Stimulated activated CD8-positive, alpha-beta memory T cell treated with anti-CD3 and anti-CD28 coated beads, Interleukin-7, amount 100 ng/mL, for 48 hours (primary cell): ENCODE measurements at places on chromosomes 1 and 21.

- DNase-seq: no peak
These were observed 4.5 kb downstream of the SDCCAG8 start for GRCh38 chr1:243260221-243260880.

DNA sequence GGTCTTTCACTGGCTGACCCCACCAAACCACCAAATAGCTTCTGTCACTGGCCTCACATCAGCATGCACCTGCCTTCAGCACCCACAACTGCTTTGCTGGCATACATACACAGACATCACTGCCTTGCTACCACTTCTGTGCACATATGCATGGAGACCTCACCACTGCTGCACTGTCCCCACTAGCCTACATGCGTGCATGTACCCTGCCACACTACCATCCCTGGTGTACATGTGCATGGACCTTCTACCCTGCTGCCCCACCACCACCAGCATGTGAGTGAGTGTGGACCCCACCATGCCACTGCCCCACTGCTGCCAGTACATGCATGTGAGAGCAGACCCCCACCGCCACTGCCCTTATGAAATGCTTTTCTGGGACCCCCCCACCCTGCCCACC lies 6.1 kb downstream of the CD1C start:
- DNase-seq: no peak

DNA sequence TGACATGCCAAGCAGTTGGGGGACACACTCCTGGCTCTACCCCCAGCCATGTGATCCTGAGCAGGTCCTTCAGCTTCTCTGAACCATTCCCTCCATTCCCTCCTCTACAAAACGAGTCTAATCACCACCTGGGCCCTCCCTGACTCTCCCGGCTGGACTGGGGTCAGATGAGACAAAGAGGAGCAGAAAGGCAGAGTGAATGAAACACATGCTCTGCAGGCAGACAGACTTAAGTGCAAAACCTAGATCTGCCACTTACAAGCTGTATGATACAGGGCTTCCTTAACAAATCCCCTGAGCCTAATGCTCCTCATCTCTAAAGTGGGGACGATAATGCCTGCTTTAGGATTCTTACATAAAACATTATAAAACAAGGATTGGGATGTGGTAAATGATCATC lies 17.3 kb downstream of the RIMS3 start:
- no peak for DNase-seq

DNA sequence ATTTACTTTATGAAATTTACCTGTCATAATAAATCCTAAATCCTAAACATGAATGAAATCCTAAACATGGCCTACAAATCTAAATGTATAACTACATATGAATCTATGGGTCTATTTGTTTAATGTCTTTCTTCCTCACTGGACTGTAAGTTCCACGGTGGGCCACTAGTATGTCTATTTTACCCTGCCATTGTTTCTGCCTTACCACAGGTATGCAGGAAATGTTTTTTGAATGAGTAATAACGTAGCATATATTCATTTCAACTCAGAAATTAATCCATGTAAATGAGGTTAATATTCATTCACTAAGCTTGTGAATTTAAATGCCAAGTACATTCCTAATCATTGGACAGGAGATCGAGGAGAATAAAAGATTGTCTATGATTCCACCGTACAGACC lies 35.3 kb downstream of the B3GALNT2 start:
- no peak for DNase-seq

DNA sequence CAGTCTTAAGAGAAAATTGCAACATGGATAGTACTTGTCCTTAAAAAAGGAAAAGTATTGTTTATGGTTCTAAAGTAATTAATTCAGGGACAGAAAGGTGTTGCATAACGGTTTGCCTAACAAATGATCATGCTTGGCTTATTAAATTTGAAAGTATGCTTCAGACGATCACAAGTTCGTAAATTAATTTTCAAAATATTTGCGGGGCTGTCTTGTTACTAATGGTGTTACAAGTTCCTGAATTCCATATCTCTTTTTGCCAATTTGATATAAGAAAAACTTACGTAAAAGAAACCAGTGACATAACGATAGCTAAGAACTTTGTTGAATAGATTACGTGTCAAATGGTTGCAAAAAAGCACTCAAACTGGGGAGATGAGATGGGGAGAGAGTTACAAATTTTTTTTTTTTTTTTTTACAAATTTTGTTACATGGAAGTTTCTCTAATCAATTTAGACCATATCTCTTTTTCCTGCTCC lies 1.3 kb downstream of the AGO3 start:
- no peak for DNase-seq

GRCh38 chr1:206568779-206569352 lies 43.4 kb downstream of the EIF2D start:
- no peak for DNase-seq

GRCh38 chr1:211335522-211336157 lies 9.0 kb downstream of the TRAF5 start:
- DNase-seq: no peak

DNA sequence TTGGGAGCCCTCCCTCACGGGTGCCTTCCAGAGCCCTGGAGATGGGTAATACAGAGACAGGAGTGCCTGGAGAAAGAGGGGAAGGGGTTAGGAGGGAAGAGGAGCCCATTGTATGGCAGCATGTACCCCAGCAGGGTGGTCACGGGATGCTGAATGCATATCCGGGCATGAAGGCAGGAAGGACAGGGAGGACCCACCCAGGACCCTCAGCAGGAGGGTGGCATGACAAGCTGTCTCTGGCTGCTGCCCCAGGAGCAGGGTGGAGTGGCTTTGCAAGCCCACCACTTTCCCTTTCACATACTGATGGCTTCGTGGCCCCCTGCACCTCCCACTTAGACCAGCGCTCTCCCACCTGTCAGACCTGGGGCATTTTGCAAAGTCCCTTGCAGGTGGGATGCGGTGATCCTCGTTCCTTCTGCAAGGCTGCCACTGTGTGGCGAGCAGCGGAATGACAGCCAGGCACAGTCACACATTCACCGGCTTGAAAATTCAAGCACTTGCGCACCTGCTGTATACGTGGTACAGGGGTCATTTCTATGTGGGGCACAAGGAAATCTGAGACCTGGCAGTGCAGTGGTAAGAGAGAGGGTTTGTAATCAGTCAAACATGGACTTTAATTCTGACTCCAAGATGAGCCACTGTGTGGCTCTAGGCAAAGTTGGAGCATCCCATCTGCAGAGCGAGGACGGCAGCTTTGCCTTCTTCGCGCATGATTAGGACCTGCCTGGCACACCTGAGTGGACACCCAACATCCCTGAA lies 53.2 kb upstream of the TMEM51 start:
- DNase-seq: peak; percentile 23

DNA sequence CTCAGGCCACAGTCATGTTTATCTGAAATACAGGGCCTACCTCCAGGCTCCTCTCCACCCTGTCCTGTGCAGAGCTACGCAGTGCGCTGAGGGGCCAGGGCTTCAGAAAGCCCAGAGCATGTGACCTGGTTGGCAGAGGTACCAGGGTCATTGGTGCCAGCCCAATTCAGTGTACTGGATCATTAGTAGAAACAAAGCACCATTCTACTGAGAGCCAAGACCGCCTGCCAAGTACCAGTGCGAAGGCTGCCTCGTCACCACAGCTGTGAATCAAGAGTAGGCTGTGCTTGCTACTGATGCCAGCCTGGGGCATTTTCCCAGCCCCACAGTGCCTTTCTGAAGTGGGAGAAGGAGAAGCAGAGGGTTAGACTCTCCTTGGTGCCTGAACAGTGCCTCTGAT lies 59.8 kb downstream of the CAPN9 start:
- no peak for DNase-seq

DNA sequence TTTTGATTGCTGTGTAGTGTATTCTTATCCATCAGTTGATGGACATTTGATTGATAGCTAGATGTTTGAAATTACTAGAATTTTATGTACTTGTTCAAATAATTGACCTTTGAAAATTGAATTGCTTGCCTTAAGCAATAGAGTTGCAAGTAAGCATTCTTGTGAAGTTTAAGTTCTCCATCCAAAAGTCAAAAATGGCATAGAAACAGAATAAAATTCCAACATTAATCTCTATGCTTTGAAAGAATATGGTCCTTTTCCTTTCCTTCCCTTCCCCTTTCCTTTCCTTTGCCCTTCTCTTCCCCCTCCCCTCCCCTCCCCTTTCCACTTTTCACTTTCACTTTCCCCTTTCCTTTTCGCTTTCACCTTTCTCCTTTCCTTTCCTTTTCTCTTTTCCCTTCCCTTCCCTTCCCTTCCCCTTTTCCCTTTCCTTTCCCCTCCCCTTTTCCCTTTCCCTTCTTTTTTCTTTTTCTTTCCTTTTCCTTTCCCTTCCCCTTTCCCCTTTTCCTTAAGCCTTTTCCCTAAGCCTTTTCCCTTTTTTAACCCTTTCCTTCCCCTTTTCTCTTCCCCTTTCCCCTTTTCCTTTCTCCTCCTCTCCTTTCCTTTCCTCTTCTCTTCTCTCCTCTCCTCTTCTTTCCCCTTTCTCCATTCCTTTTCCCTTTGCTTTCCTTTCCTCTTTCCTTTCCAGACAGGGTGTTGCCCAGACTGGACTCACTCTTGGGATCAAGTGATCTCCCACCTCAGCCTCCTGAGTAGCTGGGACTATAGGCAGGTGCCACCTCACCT lies 67.4 kb downstream of the SASS6 start:
- no peak for DNase-seq

- DNase-seq: no peak
These were observed 122.3 kb downstream of the XCL2 start for GRCh38 chr1:168421399-168422004.

- no peak for DNase-seq
These were observed 19.9 kb downstream of the RPL5 start for GRCh38 chr1:92851729-92852128.

GRCh38 chr1:212561501-212561931 lies 47.0 kb upstream of the ATF3 start:
- no peak for DNase-seq

GRCh38 chr1:160578525-160579191 lies 638 bp downstream of the CD84 start:
- DNase-seq: no peak

DNA sequence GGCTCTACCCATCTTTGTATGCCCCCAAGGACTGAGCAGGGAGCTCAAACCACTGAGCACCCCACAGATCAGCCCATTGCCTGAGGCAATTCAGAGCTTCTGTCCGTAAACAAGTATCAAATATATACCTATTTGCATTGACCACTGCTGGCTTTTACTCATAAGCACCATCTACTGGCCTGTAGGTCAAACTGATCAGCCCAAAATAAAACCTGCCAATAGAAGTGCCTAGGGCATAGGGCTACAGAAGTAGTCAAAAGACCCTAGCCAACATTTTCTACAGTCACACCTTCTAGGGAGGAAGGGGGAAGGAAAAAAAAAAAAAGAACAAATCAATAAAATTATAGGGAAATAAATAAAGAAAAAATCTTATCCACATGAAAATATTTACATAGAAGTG lies 5.3 kb upstream of the LCE3D start:
- DNase-seq: no peak

DNA sequence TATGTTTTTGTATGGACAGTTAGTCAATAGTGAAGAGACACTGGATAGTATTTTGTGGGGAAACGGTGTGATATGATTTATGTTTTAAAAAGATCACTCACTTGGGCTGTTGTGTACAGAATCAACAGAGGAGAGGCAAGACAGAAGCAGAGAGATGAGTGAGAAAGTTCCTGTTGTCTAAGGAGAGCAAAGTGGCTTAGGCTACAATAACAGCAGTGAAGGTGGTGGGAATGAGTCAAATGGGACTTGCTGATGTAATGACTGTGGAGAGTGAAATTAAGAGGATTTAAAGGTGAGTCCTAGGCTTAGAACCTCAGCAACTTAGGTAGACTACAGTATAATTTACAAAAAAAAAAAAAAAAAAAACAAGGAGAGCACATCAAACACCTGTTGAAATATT lies 169.2 kb upstream of the HP1BP3 start:
- DNase-seq: no peak

- no peak for DNase-seq
These were observed 118.8 kb downstream of the HUNK start for GRCh38 chr21:31991356-31992331.

DNA sequence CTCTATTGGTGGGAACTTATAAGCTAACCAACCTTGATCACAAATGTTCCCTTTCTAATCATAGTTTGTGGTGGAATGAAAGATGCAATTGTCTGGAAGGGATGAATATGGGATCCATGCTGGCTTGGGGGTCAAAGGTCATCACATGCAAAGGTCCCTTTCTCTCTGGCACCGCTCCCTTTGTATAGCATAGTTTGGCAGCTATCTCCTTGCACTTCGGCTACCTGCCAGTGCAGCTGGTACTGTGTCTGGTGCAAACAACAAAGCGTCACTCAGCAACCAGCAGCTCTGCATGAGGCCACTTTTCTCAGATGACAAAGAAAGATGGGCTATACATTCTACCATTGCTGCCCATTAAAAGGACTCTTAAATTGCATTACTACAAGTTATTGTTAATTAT lies 188.2 kb upstream of the NFIA start:
- DNase-seq: no peak

- no peak for DNase-seq
These were observed 9.7 kb downstream of the IFFO2 start for GRCh38 chr1:18946550-18947381.

- no peak for DNase-seq
These were observed 28.6 kb downstream of the UBIAD1 start for GRCh38 chr1:11301601-11302000.

- no peak for DNase-seq
These were observed 4.8 kb upstream of the MDM4 start for GRCh38 chr1:204511366-204511765.

DNA sequence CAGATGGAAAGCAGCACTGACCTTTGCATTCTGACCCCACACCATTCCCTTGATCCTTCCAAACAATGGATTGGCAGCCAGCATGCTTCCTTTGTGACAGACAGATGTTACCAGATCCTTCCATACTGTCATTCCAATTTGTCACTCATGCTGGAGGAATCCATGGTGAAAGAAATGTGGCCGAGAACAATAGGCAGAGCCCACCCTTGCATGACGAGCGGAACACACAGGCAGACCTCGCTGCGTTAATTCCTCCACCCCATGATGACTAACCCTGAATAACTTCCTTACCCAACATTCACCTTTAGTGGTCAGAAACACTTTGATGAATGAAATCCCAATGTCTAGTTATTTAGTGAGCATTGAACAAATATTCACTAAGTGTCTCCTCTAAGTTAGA lies 45.1 kb downstream of the PDPN start:
- DNase-seq: no peak

DNA sequence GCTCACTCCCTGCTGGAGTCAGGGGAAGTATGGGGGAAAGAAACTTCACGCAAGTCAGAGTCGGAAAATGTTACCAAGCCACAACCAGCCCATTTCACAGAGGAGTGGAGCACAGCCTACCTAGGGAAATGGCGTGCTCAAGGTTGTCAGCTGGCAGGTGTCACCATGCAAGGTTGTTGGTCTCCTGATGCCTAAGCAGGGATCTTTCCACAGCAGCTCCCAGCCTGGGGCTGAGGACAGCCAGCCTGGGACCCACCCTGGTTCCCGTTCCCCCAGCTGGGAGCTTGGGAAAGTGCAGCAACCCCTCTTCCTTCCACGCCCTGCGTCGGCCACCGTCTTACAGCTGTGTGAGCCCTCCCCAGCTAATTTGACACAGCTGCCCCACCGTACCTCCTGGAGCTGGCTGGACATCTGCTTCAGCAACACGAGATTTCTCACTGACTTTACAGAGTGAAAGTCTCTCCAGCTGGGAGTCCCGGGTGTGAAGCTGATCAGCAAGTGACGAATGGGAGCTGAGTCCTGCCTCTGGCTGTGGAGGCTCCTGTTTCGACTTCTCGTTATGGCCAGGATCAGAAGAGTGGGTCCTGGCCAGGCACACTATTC lies 224.6 kb upstream of the RAB4A start:
- DNase-seq: no peak
